ENCODE measurements at places on chromosomes 3 and 15. TPM values are rescaled to one million over a fixed set of nuclear protein-coding genes. Genes with fewer than 3 reads are reported as not detected.

PRTG gene
- not detected for total RNA-seq

CCRL2 gene
- 3.1 TPM for total RNA-seq

HTR3D gene
- not detected for total RNA-seq

KLF15 gene
- 0.42 TPM for total RNA-seq

ERC2 gene
- not detected for total RNA-seq
